Colonic mucosa (tissue), 4 donors: ENCODE measurements at places on chromosomes 16 and 17.

- H3K27ac ChIP-seq, result no peak overlapping the region
- H3K4me1 ChIP-seq, result peaks cover 7% of the 10 kb centered on the region
- DNase-seq, result no peak
- no peaks in the 10 kb centered on the region for H3K36me3 ChIP-seq
These were observed 120.5 kb downstream of the ZFHX3 start for GRCh38 chr16:72927199-72928089.

DNA sequence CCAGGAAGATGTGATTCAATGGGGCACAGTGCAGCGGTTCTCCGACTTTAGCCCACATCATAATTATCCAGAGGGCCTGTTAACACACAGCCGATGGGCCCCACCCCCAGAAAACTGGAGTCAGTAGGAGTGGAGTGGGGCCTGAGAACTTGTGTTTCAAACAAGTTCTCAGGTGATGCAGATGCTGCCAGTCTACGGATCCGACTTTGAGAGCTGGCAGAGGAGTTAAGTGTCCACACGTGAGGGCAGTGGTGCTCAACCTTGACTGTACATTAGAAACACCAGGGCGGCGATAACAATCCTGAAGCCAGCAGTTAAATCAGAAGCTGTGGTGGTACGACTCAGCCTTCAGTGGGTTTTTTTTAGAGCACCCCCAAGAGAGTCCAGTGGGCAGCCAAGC is 75.0 kb downstream of the GPRC5B start:
- no peak overlapping the region for H3K4me3 ChIP-seq
- no peaks in the 10 kb centered on the region for H3K27me3 ChIP-seq
- DNase-seq, result no peak
- H3K4me1 ChIP-seq, result no peaks in the 10 kb centered on the region

- no peaks in the 10 kb centered on the region for H3K36me3 ChIP-seq
- DNase-seq, result no peak
- no peak overlapping the region for H3K4me3 ChIP-seq
- no peaks in the 10 kb centered on the region for H3K4me1 ChIP-seq
- no peak overlapping the region for H3K27ac ChIP-seq
- H3K27me3 ChIP-seq, result peaks cover 19% of the 10 kb centered on the region
These were observed 2.9 kb downstream of the SHISA9 start for GRCh38 chr16:12904329-12904671.

- H3K27me3 ChIP-seq, result no peaks in the 10 kb centered on the region
- no peak for DNase-seq
- H3K27ac ChIP-seq, result no peak overlapping the region
- no peaks in the 10 kb centered on the region for H3K4me1 ChIP-seq
- H3K36me3 ChIP-seq, result no peaks in the 10 kb centered on the region
- no peak overlapping the region for H3K4me3 ChIP-seq
These were observed 89.9 kb upstream of the ELAC2 start for GRCh38 chr17:13107676-13108235.

GRCh38 chr17:41835214-41835799 is 725 bp downstream of the NT5C3B start:
- H3K4me3 ChIP-seq, result peak overlapping the region; percentile 93
- no peaks in the 10 kb centered on the region for H3K27me3 ChIP-seq
- DNase-seq, result no peak
- H3K36me3 ChIP-seq, result no peaks in the 10 kb centered on the region

DNA sequence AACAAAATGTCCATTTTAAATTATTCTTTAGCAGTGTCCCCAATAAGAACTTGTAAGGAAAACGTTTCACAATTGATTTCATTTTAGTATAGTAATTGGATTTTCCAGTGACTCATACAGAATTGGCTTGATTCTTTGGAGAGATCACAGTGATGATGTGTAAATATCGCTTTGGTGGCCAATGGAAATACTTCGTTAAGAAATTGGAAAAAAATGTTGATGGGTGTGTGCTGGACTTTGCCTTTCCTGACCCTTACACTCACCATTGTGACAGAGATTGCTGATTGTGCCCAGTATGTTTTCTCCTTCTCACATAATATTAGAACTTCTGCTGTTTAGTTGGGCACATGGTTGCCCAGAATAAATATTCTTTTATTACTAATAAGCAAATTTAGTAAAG is 7.4 kb upstream of the EFCAB13 start:
- DNase-seq, result peak; percentile 45
- H3K27me3 ChIP-seq, result no peaks in the 10 kb centered on the region
- no peaks in the 10 kb centered on the region for H3K4me1 ChIP-seq

GRCh38 chr17:31374094-31374447 is 17.4 kb upstream of the RAB11FIP4 start:
- H3K4me3 ChIP-seq, result no peak overlapping the region
- H3K27ac ChIP-seq, result no peak overlapping the region
- no peak for DNase-seq
- no peaks in the 10 kb centered on the region for H3K4me1 ChIP-seq
- no peaks in the 10 kb centered on the region for H3K27me3 ChIP-seq

GRCh38 chr16:89971495-89972243 is 23.1 kb downstream of the DEF8 start:
- H3K27me3 ChIP-seq, result no peaks in the 10 kb centered on the region
- H3K36me3 ChIP-seq, result no peaks in the 10 kb centered on the region
- H3K4me3 ChIP-seq, result peak overlapping the region; percentile 98
- DNase-seq, result no peak

DNA sequence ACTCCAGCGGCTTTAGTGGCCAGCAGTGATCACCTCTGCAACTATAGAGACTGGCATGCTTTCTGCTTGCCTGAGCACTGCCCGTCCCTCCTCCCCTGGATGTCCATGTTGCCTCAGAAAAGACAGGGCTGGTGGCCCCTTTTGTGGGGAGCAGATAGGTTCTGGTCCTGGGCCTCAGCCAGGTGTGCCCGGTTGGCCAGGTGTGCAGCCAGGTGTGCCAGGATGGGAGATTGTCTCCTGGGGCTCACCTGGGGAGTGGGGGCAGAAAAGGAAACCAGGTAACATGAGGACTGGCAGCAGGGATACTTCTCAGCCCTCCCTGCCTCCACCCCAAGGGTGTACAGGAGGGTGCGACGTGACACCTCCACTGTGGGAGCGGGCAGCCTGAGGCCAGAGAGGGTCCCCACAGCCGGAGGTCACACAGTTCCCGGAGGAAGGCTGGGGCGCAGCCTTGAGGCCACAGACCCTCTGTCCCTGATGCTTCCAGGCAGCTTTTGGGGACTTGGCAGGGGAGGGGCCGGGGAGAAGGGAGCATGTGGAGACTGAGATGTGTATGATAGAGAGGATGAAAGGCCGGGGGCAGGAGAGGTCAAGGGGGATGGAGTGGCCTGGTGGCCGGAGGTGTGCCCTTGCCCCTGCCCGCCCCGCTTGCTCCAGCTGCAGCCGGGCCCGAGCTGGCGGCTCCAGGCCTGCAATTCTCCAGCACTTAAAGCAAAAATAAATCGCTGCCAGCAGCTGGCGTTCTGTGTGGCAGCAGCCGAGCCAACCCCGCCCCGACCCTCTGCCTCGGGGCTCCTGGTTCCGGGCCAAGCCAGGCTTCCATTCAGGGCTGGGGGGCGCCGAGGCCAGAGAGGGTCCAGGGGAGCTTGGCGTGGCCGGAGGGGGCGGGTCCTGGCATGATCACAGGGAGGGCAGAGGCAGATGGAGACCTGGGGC is 6.7 kb downstream of the KCNJ12 start:
- no peaks in the 10 kb centered on the region for H3K36me3 ChIP-seq
- peaks cover 6% of the 10 kb centered on the region for H3K4me1 ChIP-seq
- peaks cover 7% of the 10 kb centered on the region for H3K27me3 ChIP-seq
- H3K27ac ChIP-seq, result no peak overlapping the region
- H3K4me3 ChIP-seq, result no peak overlapping the region
- no peak for DNase-seq

GRCh38 chr17:51992864-51993416 is 165.6 kb downstream of the CA10 start:
- no peaks in the 10 kb centered on the region for H3K27me3 ChIP-seq
- no peak for DNase-seq
- H3K27ac ChIP-seq, result no peak overlapping the region
- H3K4me1 ChIP-seq, result no peaks in the 10 kb centered on the region

DNA sequence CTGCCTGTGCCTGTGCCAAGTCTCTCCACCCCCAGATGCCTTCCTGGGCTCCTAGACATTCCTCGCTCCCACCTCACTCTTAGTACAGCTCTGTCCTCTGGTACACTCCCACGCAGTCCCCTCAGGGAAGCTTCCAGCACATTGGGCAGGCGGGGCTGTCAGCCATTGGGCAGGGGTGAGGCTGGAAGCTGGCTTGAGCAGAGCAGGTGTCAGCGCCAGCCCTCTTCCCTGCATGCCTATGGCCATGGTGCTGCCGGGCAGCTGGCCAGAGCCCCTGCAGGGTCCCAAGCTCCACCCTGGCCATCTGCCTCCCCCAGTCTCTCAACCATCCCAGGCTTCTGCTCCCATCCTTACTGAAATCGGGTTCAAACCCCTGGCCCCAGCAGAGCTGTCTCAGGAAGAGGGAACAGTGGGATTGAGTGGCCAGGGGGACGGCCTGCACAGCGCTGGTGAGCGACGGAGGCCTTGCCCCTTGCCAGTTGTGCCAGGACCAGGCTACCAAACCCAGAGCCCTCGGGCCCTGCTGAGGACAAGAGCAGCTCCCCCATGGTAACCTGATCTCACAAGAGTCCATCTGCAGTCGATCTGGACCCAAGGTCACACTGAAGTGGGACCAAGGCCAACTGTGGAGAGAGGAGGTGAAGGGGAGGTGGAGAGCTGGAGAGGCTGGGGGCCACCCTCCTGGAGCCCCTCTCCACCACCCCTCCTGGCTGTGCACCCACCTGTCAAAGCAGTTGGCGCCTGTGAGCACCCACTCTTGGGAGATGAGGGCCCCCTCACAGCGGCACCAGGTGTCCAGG is 2.4 kb upstream of the B9D1 start:
- no peaks in the 10 kb centered on the region for H3K36me3 ChIP-seq
- H3K27ac ChIP-seq, result no peak overlapping the region
- H3K27me3 ChIP-seq, result no peaks in the 10 kb centered on the region
- H3K4me3 ChIP-seq, result no peak overlapping the region
- H3K4me1 ChIP-seq, result no peaks in the 10 kb centered on the region

DNA sequence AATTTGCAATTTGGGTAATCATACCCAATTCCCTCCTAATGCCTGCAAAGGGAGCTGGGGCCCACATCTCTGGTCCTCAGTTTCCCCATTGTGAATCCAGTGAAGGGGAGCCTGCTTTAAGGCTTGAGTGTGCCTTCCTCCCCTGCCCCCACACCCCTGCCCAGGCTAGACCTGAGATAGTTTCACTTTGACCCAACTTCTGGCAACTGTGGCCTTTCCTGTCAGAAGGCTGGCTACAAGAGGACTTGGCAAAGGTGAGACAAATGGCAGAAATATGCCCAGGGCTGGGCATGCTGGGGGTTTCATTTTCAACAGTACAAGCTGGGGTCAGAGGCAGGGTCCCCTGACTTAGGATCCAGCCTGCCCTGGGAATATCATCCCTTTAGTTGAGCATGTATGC is 10.0 kb downstream of the SOCS1 start:
- H3K27ac ChIP-seq, result no peak overlapping the region
- DNase-seq, result no peak
- H3K4me1 ChIP-seq, result no peaks in the 10 kb centered on the region
- H3K4me3 ChIP-seq, result no peak overlapping the region

GRCh38 chr17:41697122-41697962 is 8.7 kb downstream of the EIF1 start:
- H3K27ac ChIP-seq, result no peak overlapping the region
- H3K4me3 ChIP-seq, result no peak overlapping the region
- peak; percentile 63 for DNase-seq
- no peaks in the 10 kb centered on the region for H3K27me3 ChIP-seq
- H3K36me3 ChIP-seq, result peaks cover 7% of the 10 kb centered on the region

DNA sequence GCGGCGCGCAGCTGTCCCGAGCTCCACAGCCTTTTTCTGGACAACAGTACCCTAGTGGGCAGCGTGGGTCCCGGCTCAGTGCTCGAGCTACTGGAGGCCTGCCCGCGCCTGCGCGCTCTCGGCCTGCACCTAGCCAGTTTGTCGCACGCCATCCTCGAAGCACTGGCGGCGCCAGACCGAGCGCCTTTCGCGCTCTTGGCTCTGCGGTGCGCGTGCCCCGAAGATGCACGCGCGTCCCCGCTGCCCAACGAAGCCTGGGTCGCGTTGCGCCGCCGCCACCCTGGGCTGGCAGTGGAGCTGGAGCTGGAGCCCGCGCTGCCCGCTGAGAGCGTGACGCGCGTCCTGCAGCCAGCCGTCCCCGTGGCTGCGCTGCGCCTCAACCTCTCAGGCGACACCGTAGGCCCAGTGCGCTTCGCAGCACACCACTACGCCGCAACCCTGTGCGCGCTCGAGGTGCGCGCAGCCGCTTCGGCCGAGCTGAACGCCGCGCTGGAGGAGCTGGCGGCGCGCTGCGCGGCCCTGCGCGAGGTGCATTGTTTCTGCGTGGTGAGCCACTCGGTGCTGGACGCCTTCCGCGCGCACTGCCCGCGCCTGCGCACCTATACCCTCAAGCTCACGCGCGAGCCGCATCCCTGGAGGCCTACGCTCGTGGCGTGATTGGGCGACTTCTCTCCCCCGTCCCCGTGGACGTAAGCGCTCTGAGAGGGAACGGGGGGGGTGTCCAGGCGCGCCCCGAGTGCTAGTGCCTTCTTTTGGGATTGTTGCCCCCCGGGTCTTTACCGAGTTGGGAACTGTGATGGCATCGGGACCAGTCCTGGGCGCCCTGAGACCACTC is 1.2 kb upstream of the HSF4 start:
- H3K27ac ChIP-seq, result no peak overlapping the region
- DNase-seq, result peak; percentile 52
- H3K4me1 ChIP-seq, result peaks cover 19% of the 10 kb centered on the region
- H3K4me3 ChIP-seq, result peak overlapping the region; percentile 28
- H3K27me3 ChIP-seq, result peaks cover 31% of the 10 kb centered on the region

- no peaks in the 10 kb centered on the region for H3K4me1 ChIP-seq
- H3K27ac ChIP-seq, result no peak overlapping the region
These were observed 21.2 kb upstream of the ENGASE start for GRCh38 chr17:79053251-79053925.

GRCh38 chr17:9893411-9894012 is 11.6 kb downstream of the RCVRN start:
- H3K27ac ChIP-seq, result no peak overlapping the region
- no peak for DNase-seq
- H3K4me3 ChIP-seq, result no peak overlapping the region
- no peaks in the 10 kb centered on the region for H3K36me3 ChIP-seq
- H3K4me1 ChIP-seq, result no peaks in the 10 kb centered on the region

DNA sequence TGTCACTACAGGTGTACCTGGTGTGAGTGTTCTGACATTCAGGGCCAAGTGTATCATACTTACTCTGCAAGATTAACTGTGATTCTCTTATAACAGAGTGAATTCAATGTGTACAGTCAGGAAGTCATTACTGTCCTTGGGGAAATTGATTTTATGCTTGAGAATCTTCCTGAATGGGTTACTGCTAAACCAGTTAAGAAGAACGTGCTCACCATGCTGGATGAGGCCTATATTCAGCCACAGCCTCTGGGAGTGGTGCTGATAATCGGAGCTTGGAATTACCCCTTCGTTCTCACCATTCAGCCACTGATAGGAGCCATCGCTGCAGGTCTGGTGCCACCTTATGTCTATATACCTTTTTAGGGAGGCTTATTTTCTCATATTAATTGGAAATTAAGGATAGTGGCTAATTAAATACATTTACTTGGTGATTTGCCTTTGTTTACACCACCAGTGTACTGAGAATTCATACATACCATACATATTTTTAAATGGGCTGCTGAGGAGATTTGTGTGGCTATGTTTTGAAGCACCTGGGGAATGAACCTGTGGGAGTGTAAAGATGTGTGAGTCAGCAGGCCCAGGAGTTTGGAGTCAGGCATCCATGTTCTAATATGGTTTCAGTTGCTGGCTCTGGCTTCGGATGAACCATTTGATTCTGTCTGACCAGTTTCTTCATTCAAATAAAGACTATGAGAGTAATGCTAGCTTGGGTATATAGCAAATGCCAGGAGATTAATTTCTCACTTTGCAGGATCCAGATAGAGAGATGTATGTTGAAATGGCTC is 3.1 kb downstream of the ALDH3A2 start:
- peaks cover 13% of the 10 kb centered on the region for H3K4me1 ChIP-seq
- no peak overlapping the region for H3K4me3 ChIP-seq
- no peak for DNase-seq
- no peaks in the 10 kb centered on the region for H3K27me3 ChIP-seq
